B cell (primary cell): ENCODE measurements at places on chromosomes 7 and 10. TPM values are rescaled to one million over a fixed set of nuclear protein-coding genes. Genes with fewer than 3 reads are reported as not detected.

Gene HMX3
- not detected in 2 replicates for polyA plus RNA-seq

Gene SH2D4B
- 0.06 and 0.09 TPM in 2 replicates for polyA plus RNA-seq

Gene MCM10
- polyA plus RNA-seq: 0.12 and 0.88 TPM in 2 replicates

Gene PON1
- polyA plus RNA-seq: not detected in 2 replicates

Gene URGCP
- 12.5 and 16.5 TPM in 2 replicates for polyA plus RNA-seq

DNA sequence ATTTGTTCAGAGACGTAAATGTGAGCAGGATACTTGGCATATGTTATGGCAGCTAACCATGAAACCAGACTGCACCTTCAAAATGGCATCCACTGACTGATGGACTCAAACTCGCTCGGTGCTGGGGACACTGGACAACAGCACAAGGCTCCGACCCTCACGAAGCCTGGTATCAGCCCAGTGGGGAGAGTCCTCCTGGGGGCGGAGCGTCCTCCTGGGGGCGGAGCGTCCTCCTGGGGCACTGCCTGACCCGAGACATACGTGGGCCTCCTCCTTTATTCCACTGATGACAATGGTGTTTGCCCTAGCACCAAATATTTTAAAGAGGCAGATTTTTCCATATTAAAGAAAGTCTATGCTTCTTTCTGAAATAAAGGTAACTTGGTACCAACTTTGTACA lies 39.5 kb downstream of the ESYT2 start:
- no peak for DNase-seq

DNA sequence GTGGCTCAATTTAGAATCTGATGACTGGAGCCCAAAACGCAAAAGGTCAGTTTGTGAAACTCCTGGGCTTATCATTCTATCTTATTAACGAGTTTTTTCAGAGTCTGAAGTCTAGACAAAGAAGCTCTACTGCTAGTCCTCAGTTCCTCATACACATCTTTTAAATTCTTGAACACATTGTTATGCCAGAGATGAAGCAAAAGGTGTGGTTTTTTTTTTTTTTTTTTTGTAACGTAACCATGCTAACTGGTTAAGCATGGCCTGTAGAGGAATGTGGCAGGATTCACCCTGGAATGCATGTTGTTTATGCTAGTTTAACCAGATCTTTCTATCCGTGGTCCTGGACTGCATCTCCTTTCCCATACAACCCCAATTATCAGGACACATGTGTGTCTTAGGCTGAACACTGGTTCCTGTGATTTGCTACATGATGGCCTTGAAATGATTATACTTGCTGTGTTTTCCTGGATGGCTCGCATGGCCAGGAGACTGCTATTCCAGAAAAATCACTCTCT lies 79.3 kb upstream of the MDFIC start:
- no peak for DNase-seq

DNA sequence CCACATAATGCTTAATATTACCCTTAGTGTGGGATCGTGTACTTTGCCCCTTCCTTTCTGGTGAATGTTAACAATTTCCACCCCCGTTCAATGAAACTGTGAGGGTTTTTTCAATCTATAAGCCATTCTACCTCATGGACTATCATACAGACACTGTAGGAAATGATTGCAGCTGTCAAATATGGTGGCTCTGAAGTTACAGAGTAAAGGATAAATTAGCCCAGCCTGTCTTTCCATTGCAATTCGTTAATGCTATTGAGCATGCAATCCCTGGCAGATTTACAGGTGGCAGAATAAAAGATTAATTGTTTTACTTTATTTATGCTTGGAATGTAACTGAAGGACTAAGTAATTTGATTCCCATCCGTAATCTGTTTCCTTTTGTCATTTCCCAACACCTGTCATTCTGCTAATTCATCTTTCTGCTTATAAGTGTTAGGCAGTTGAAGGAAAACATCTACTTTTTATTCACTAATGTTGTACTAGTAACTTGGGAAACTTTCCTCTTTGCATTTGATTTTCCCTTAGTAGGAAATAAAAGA lies 1211.6 kb upstream of the LRRN3 start:
- no peak for DNase-seq

DNA sequence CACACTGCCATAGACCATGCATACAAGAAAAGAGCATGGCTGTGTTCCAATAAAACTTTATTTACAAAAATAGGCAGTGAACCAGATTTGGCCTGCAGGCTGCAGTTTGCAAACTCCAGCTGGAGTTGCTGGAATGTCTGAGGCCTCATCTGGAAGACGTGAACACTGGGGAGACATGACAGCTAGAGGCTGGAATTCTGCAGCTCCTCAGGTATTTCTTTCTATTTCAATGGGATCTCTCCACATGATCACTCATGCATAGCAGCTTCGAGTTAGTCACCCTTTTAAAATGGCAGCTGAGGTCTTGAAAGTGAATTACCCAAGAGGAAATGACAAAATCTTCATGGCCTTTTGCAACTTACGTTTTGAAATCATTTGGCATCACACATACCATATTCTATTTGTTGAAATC lies 52.6 kb upstream of the BET1 start:
- DNase-seq: no peak

GRCh38 chr7:50330696-50331095 lies 26.2 kb downstream of the IKZF1 start:
- DNase-seq: peak; percentile 50

GRCh38 chr10:101135141-101136006 lies 4.3 kb downstream of the TLX1 start:
- peak; percentile 51 for DNase-seq

DNA sequence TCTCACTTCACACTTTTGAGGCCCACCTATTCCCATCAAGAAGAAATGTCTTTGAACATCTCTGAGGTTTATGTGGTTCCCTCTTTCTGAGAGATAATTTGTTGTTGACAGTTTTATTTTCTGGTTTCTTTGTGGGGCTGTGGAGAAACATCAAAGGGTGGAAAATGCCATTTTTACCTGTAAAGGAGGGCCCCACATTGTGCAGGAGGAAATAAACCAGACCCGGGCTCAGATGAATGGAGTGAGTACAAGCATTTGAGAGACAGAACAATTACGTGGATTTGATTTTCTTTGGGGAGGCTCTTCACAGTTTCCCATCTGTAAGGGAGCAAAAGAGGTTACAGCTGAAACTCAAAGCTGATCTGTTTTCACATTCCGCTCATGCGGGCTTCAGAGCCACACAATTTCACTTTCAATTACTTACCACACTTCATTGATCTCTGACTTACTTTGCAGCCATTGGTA lies 29.8 kb downstream of the ITPRIP start:
- DNase-seq: no peak

DNA sequence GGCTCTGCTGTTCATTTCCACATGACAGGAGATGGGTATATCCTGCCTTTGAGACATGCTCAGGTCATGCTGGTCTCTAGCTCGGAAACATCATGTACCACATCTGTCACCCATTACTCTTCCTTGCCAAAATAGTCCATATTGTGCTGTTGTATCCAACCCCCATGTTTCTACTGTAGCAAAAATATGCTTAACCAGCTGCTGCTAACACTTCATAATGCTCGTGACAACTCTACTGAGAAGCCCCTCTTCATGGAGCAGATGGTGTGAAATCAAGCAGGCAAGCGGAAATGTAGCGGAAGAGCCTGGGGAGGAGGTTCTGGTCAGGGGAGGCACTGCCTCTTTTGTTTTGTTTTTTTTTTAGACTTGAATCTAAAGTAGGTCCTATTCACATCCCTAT lies 82.9 kb downstream of the NPY start:
- no peak for DNase-seq

DNA sequence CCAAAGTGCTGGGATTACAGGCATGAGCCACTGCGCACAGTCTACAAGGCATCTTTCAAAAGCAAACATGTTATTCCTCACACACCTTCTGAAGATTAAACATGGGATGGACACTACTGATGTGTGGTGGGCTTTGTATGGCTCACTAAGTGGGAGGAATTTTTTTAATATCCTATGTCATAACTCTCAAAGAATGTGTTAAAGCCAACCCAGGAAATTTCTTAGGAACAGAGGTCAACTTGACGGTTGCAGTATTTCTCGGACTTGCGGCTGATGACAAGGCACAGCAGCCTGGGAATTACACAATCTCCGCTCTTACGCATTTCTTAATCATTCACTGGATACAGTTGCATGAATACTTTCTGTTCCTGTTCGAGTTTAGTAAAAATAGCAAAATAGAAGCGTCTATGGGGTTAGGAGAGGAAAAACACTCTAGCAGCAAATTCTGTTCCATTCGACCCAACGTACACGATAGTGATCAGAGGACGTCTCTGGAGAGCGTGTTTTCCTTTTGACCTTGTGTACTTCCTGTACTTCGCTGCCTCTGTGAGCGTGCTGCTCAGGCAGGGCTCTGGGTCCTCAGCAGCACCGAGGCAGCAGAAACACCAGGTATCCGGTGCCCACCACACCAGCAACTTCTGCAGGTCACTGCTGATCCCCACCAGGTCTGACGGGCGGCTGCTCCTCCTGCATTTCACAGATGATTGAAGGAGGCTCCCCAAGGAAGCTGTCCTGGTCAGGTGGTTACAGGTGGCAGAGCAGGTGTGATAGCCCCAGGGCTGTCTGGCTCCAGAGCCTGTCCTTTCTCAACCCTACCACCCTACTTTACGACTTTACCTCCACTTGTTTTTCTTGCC lies 26.4 kb upstream of the SRGN start:
- DNase-seq: peak; percentile 38

DNA sequence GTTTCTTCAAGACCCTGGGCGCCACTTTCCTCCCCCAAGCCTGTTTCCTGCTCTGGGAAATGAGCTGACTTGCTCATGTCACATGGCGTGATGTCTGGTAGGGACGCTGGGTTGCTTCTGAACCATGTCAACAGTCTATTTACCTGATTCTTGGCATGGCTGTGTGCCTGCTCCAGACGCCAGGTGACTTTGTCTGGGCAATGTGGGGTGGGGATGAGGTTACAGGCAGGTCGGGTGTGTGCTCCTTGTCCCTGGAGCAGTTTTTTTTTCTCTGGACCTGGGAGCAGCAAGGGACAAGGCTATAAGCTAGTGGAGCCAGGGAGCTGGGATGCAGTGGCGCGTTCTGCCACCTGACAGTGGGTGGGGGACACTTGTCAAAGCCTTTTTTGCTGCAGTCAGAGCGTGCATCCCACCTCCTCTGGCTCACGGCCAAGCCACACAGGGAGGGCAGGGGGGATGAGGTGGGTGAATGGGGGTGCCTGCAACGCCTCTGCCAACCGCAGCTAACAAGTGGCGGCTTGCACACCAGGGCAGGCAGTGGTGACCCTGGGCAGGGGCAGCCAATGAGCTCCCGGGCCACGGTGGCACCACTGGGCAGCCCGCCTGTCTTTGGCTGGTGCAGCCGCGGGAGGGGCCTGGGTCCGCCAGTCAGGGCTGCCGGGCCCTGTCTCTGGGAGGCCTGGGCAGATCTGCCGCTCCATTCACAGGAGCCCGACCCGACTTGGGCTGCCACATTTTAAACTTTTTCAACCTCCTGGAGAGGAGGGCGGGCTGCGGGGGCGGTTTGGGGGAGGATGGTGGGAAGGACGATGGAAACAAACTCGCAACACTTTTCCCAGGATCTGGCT lies 22.9 kb downstream of the DNAJB12 start:
- peak; percentile 93 for DNase-seq
